ENCODE measurements at places on chromosomes 13 and 19.
A peak's percentile ranks its signal among the peaks of the same experiment; 100 is the strongest.

DNA sequence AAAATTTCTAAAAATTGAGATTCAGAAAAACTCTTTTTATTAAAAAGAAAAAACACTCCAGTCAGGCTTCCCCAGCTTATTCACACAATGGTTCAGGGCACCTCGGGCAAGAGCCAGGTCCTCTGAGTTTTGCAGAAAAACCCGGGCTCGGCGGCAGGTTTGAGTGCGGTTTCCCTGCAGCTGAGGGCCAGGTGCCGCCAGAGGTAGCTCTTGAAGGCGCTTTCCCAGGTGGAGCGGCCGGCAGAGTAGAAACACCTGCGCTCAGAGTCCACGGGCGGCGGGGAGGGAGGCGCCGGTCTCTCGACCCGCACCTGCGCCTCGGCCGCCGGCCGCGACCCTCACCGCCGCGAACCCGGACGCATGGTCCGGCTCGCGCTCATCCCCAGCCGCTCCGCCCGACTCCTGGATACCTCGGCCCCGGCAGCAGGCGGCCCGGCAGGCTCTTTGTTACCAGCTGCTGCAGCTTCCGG is 444 bp downstream of the PROSER1 start:
- no peak for DNase-seq

- peak; percentile 49 for DNase-seq
These were observed 1.2 kb downstream of the CGB7 start for GRCh38 chr19:49056101-49056901.

GRCh38 chr13:39897636-39898035 is 242.2 kb downstream of the COG6 start:
- DNase-seq, result no peak

GRCh38 chr19:29674374-29675119 is 9.3 kb downstream of the PLEKHF1 start:
- DNase-seq, result no peak
